ENCODE measurements at places on chromosomes 12 and 14. TPM values are rescaled to one million over a fixed set of nuclear protein-coding genes. Genes with fewer than 3 reads are reported as not detected.

DNA sequence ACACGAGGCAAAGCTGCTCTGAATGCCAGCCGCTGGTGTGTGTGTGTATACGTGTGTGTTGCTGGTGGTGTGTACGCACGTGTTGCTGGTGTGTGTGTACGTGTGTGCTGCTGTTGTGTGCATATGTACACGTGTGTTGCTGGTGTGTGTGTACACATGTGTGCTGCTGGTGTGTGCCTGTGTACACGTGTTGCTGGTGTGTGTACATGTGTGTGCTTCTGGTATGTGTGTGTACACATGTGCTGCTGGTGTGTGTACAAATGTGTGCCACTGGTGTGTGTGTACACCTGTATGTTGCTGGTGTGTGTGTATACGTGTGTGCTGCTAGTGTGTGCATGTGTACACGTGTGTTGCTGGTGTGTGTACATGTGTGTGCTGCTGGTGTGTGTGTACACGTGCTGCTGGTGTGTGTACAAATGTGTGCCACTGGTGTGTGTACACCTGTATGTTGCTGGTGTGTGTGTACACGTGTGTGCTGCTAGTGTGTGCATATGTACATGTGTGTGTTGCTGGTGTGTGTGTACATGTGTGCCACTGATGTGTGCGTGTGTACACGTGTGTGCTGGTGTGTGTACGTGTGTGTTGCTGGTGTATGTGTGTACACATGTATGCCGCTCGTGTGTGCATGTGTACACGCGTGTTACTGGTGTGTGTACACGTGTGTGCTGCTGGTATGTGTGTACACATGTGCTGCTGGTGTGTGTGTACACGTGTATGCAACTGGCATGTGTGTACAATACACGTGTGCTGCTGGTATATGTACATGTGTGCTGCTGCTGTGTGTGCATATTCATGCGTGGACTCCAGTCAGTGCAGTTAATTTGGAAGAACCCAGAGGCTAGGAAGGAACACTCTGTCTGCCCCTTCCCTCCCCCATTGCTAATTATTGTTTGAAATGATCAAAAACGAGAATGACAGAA is 47.2 kb downstream of the CACNA2D4 start:
- no peaks in the 10 kb centered on the region for H3K36me3 ChIP-seq
- H3K4me1 ChIP-seq = no peaks in the 10 kb centered on the region
- DNase-seq = no peak
- no peak overlapping the region for H3K27ac ChIP-seq
- H3K27me3 ChIP-seq = peaks cover 22% of the 10 kb centered on the region
- no peak overlapping the region for H3K4me3 ChIP-seq

DNA sequence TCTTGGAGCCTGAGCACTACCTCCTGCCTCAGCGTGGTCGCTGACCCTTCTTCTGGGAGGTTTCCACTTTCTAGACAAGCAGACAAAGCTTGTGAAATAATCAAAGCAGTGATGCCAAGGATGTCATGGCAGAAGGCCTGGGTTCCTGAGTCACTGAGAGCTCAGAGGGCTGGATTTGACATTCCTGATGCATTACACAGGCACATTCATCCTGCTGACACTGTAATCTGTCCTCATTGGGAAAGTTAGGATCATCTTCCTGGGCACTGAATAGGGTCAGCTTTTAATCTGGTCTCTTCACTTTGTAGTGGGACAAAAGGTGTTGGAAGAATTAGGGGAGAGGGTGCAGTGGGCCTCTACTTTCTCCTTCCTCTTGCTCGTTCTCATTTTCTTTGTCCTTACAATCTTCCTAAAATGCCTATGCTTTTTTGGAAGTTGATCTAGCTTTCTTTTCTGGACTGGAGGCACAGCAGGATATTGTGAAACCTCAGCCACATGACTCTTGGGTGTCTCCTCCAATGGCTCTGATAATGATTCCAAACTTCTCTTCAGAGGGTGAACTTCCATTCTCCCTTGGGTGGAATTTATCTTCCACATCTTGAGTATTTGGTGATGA is 29.6 kb downstream of the EEA1 start:
- H3K4me3 ChIP-seq = no peak overlapping the region
- H3K27ac ChIP-seq = no peak overlapping the region
- H3K4me1 ChIP-seq = peaks cover 17% of the 10 kb centered on the region
- no peaks in the 10 kb centered on the region for H3K27me3 ChIP-seq
- no peak for DNase-seq
- peaks cover 6% of the 10 kb centered on the region for H3K36me3 ChIP-seq

GRCh38 chr12:114344831-114345230 is 61.1 kb downstream of the TBX5 start:
- H3K36me3 ChIP-seq = no peaks in the 10 kb centered on the region
- H3K27ac ChIP-seq = no peak overlapping the region
- no peak overlapping the region for H3K4me3 ChIP-seq
- H3K4me1 ChIP-seq = no peaks in the 10 kb centered on the region
- H3K27me3 ChIP-seq = peaks cover 13% of the 10 kb centered on the region
- no peak for DNase-seq

DNA sequence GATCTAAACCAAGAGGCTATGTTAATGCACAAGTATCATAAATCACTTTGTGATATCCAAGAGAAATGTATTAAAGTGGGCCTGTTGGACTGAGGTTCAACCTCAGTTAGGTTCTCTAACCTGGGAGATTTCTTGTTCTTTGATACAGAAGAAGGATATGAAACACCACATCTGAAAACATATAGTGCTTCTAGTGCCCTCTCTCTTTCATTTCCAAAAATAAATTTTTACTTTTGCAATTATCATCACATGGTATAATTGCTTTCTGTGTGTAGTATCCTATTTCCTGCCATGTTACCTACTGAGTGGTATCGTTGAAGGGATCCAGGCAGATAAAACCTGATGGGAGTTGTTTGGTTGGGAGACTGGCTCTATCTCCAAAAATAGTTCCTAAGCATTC is 264.9 kb downstream of the CCER1 start:
- DNase-seq = no peak
- no peak overlapping the region for H3K4me3 ChIP-seq
- H3K27me3 ChIP-seq = no peaks in the 10 kb centered on the region
- H3K27ac ChIP-seq = no peak overlapping the region
- no peaks in the 10 kb centered on the region for H3K36me3 ChIP-seq
- H3K4me1 ChIP-seq = no peaks in the 10 kb centered on the region

GRCh38 chr12:122610911-122611310 is 83.9 kb downstream of the KNTC1 start:
- no peaks in the 10 kb centered on the region for H3K4me1 ChIP-seq
- DNase-seq = no peak
- H3K27me3 ChIP-seq = no peaks in the 10 kb centered on the region
- peaks cover 10% of the 10 kb centered on the region for H3K36me3 ChIP-seq

DNA sequence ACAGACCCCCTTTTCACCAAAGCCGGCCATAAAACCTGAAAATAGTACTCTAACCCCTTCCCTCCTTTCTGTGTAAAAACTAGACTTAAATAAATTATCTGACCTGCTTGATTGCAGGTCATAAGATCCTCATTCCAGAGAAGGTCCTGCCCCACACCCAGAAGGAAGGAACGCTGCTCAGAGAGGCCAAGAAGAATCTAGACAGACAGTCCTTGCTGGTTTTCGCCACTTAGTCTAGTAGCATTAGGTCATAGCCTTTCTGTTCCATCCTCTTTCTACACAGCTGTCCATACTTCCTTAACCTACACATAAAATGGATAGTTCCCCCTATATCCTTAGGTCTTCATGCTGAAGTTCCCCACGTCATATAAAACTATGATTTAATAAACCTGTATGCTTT is 83.7 kb upstream of the IGF1 start:
- DNase-seq = no peak
- no peaks in the 10 kb centered on the region for H3K36me3 ChIP-seq
- H3K4me3 ChIP-seq = no peak overlapping the region
- H3K27ac ChIP-seq = no peak overlapping the region
- no peaks in the 10 kb centered on the region for H3K27me3 ChIP-seq

- peak; percentile 54 for DNase-seq
- H3K4me1 ChIP-seq = peaks cover 11% of the 10 kb centered on the region
- no peak overlapping the region for H3K27ac ChIP-seq
- H3K36me3 ChIP-seq = no peaks in the 10 kb centered on the region
Observed at GRCh38 chr14:105865904-105866840, 339.8 kb downstream of the TMEM121 start.

DNA sequence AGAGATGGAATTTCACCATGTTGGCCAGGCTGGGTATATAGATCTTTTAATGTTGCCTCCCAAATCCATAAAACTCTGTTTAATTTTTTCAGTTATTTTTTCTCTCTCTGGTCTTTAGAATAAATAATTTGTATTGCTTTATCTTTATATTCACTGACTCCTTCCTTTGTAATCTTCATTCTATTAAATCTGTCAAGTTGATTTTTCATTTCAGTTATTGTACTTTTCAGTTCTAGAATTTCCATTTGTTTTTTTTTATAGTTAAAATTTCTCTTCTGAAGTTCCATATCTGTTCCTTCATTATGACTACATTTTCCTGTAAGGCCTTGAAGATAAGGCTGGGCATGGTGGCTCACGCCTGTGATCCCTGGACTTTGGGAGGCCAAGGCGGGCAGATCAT is 13.6 kb upstream of the SPPL3 start:
- no peak overlapping the region for H3K27ac ChIP-seq
- DNase-seq = no peak
- no peaks in the 10 kb centered on the region for H3K4me1 ChIP-seq
- peaks cover 11% of the 10 kb centered on the region for H3K36me3 ChIP-seq
- H3K4me3 ChIP-seq = no peak overlapping the region
- H3K27me3 ChIP-seq = no peaks in the 10 kb centered on the region

Gene PSMB11
- not detected for total RNA-seq

Gene SLC39A5
- 1.4 TPM for total RNA-seq

Gene GPR84
- total RNA-seq = 91.5 TPM

Data from natural killer cell treated with Interleukin-12 subunit alpha and Interleukin-12 subunit beta and Interleukin-15 and Interleukin-18, amount 100 ng/mL, for 72 hours (primary cell).